NCI-H1092 treated with DMSO at 0.1 percent for 48 hours (cell line): ENCODE measurements at places on chromosomes 3 and 15.

DNA sequence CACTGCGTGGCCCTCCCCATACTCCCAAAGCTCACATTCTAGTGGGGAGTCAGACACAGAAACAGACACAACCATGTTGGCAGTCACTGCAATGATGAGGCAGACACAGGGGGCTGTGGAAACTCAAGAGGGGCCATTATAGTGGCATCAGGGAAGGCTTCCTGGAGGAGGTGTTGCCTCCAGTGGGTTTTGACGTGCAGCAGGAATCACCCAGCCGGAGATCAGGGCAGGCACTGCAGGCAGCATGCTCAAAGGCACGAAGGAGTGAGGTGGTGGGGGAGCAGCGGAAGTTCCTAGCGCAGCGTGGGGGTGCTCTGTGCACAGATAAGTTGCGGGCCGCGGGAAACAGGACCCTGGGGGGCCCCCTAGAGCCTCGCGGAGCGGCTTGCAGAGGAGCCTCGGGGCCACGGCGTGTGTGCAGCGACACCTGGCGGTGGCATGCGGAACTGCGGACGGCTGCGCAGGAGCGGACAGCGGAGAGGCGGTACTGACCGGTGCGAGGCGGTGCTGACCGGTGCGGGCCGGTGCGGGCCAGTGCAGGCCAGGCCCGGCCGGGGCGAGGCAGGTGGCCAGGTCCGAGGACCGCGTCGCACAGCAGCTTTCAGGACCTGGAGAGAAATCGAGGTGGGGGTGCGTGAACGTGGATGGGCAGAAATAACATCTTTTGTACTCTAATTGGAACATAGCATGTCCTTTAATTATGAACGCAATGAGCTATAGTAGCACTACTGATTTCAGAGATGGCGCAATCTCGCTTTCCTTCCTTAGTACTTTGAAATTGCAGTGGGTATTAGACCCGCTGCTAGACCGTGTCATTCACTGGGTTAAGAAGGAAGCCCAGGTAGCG lies 101.5 kb downstream of the FBLN2 start:
- peak; percentile 67 for DNase-seq

GRCh38 chr15:93983526-93983925 lies 247.8 kb upstream of the MCTP2 start:
- no peak for DNase-seq

DNA sequence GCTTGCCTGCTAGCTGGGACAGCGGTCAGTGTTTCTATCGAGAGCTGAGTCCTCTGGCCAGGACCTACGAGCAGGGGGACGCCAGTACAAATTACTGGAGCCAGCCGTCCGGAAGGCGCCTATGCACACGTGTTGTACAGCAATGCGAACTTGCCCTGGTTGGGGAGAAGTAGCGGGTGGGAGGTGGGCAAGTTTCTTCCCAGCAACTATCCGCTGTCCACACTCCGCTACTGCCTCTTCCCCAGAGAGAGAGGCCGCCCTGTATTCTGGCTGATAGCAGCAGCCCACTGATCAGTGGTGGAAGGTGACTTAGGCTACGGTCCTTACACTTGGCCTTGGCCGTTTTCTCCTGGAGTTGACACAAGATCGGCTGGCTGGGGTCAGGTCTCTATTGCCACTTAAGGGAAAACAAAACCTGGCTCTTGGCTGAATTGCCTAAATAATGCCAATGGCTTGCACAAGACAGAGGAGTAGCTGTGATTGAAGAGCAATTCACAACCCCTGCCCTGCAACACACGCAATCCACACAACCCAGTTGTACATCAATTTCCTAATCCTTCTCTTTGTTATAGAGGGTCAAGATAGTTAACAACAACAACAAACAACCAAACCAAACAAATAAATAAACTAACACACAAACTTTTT lies 12.8 kb upstream of the SHC4 start:
- no peak for DNase-seq

- DNase-seq: no peak
Observed at GRCh38 chr3:70754314-70754713, 441.9 kb upstream of the MDFIC2 start.

- DNase-seq: no peak
Observed at GRCh38 chr3:33139996-33140395, 26.2 kb downstream of the CRTAP start.

GRCh38 chr15:45918839-45919238 lies 284.0 kb downstream of the SQOR start:
- no peak for DNase-seq

GRCh38 chr3:115913069-115913686 lies 289.9 kb downstream of the GAP43 start:
- DNase-seq: peak; percentile 20

- no peak for DNase-seq
Observed at GRCh38 chr15:77296773-77297337, 123.0 kb downstream of the PEAK1 start.

- no peak for DNase-seq
Observed at GRCh38 chr15:99605490-99605931, 39.7 kb downstream of the MEF2A start.

DNA sequence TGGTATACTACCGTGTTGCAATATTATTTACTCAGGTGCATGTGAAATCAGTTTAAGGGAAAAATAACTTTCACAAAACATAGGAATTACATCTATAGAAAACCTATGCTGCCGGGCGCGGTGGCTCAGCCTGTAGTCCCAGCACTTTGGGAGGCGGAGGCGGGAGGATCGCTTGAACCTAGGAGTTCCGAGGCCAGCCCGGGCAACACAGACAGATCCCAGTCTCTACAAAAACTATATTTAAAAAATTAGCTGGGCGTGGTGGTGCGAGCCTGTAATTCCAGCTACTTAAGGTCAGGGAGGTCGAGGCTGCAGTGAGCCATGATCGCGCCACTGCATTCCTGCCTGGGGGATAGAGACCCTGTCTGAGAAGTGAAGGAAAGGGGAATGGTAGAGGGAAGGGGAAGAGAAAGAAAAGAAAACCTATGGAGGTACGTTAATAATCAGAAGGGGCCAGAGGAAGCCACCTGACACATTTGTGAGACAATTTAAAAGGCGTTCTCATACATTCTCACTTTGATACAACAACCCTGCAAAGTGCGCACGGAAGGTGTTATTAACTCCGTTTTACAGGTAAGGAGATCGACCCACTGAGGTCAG lies 456 bp upstream of the TMEM62 start:
- DNase-seq: no peak

- no peak for DNase-seq
Observed at GRCh38 chr3:134393074-134393473, 18.8 kb upstream of the AMOTL2 start.

DNA sequence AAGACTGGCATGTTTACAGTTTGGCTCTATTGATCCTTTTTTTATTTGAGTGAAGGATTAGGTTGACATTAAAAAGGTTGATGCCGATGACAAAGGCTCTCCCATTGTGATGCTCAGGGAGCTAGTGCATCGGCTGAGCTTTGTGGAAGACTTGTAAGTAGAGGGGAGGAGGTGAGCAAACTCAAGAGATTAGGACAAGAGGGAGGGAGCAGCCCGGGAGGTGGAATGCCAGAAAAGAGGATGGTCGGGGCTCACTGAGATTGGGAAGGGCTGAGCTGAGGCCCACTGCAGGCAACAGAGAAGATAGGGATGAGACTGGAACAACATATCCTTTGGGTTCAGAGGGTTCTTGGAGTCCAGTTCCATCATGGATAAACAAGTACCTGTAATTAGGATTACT lies 26.5 kb upstream of the PSMD6 start:
- DNase-seq: no peak
